ENCODE measurements at places on chromosomes 2 and 18. TPM values are rescaled to one million over a fixed set of nuclear protein-coding genes. Genes with fewer than 3 reads are reported as not detected.

DNA sequence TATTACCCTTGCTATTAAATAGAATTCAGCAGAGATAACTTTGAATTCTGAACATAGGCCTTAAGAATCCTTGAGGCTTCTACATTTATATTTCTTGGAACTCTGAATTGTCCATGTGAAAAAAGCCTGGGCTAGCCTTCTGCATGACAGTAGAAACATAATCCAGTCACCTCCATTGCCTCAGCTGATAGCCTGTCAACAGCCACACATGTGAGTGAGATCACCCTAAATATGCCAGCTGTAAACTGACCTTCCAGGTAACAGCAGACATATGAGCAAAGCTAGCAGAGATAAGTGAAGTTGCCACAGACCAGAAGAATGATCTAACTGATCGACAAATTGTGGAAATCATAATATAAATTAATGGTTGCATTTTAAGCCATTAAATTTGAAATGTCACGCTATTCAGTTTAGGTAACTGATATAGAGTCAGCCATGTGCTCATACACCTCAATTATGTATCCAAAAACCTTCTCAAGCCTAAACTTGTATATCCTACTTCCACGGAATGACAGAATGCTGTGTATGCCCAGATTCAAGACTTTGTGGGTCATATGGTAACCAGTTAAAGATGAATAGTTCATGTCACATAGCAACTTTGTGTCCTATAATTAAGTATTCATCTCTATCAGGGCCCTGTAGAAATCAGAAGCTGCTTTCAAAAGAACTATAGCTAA is 48.1 kb upstream of the SETBP1 start:
- H3K27ac ChIP-seq: no peak overlapping the region
- no peaks in the 10 kb centered on the region for H3K36me3 ChIP-seq
- no peak overlapping the region for H3K4me3 ChIP-seq

- DNase-seq: no peak
- no peak overlapping the region for H3K27ac ChIP-seq
- H3K36me3 ChIP-seq: no peaks in the 10 kb centered on the region
- no peaks in the 10 kb centered on the region for H3K27me3 ChIP-seq
- H3K4me3 ChIP-seq: no peak overlapping the region
Measured at GRCh38 chr2:58268685-58269084, 27.6 kb upstream of the FANCL start.

The C2orf78 gene
- not detected for total RNA-seq

The ELOA2 gene
- not detected for total RNA-seq

The FOXI3 gene
- not detected for total RNA-seq

DNA sequence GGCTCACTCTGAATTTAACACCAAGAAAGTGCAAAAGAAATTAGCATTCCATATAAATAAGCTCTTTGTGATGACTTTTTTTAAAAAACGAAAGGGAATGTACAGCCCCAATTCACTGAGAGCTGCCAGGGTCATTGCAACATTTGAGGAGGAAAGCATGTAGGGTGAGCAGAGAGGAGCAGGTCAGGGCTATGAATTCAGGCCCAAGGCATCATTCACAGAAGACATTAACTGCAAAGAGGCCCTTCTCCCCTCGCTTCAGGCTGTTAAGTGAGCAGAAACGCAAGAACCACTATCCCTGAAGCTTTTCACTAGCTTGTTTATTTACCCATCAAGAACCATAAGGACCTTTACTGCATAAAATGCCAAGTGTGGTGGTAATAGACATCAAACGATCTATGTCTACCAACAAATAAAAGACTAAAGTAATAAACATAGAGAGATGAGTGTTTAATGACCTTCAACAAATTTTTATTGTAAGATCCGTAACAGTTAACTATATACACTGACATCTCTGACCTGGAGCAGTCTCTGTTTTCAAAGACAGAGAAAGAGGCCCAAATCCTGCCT is 333.1 kb upstream of the HNRNPA3 start:
- no peak overlapping the region for H3K4me3 ChIP-seq
- no peaks in the 10 kb centered on the region for H3K36me3 ChIP-seq
- no peaks in the 10 kb centered on the region for H3K4me1 ChIP-seq
